ENCODE measurements at places on chromosomes 6 and 20.

DNA sequence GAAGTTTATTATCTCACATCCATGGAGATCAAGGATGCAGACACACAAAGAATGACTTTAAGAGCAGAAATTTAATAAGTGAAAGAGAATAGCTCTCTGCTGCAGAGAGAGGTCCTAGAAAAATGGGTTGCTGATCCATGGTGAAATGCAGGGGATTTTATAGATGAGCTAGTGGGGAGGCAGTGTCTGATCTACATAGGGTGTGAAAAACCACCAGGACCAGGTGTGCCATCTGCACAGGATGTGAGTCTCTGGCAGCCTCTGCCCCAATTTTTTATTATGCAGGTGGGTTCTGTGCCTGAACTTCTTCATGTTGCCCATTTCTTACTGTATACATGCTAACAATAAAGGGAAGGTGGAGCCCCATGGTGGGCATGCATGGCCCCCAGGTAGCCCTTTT lies 19.9 kb upstream of the NANP start:
- no peak for DNase-seq

DNA sequence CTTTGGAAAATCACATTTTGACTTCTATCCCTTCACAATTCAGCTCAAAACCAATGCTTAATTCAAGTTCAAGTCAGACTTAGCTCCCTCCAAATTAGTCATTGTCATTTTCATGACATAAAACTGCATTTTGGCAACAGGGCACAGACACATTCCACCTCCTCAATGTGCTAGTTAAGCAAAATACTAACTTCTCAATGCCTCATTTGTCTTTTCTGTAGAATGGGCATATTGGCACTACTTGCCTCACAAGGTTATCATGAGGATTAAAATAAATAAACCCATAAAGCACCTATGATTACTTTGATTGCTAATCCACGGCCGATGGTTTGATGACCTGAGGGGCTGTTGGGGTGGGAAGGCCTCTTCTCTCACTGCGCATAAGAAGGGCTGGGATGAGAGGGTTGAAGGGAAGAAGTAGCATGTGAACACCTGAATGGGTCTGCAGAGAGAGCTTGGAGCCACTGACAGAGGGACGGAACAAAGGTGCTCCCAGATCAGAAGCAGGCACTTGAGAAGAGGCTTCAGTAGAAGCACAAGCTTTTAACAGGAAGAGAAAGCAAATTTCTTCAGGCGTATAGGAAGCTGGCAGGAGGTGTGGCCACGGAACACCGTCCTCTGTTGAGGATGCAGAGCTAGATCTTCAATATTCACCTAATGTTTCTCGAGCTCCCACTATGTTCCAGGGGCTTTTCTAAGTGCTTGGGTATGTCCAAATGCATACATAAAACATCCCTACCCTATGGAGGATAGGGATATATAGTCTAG lies 11.7 kb upstream of the TBC1D7 start:
- DNase-seq = no peak

DNA sequence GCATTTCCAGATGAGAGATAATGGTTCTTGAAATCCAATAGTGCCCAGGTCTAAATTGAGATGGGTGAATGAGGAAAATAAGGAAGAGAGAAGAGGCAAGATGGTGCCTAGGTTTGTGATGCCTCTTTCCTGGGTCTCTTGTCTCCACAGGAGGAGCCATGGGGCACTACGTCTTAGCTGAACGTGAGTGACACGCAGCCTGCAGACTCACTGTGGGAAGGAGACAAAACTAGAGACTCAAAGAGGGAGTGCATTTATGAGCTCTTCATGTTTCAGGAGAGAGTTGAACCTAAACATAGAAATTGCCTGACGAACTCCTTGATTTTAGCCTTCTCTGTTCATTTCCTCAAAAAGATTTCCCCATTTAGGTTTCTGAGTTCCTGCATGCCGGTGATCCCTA lies 6.8 kb downstream of the HFE start:
- no peak for DNase-seq

GRCh38 chr20:890666-891057 lies 25.5 kb downstream of the ANGPT4 start:
- no peak for DNase-seq

- no peak for DNase-seq
Measured at GRCh38 chr20:12947691-12948090, 61.1 kb upstream of the SPTLC3 start.

DNA sequence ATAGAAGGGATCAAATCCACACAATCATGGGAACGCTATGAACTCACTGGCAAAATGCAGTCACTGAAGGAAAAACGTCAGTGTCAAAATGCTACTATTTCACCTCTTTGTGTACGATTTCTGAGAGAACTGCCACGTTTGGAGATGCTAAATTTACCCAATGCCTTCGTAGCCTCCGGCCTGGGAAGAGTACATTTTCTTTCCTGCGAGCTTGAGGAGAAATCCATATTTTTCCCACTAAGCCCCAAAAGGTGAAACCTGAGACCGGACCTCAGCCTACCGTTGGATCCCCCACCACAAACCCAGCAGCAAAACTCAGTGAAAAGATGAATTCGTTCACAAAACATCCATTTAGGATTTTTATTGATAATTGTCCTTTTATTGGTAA lies 131.7 kb downstream of the GPX5 start:
- no peak for DNase-seq

DNA sequence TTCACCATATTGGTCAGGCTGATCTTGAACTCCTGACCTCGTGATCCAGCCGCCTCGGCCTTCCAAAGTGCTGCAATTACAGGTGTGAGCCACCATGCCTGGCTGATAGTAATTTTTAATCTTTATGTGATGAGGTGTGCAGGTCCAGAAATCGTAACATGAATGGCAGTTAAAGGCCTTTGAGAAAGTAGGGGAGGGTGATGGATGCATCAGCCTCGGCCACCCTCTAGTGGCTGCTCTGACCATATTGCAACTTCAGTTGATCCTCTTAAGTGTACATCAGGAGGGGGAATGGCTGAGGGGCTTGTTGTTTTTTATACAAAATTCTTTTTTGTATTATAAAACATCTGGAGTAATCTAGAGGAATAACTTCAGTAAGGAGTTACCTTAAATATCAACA lies 193.0 kb downstream of the ZFAND3 start:
- peak; percentile 43 for DNase-seq

DNA sequence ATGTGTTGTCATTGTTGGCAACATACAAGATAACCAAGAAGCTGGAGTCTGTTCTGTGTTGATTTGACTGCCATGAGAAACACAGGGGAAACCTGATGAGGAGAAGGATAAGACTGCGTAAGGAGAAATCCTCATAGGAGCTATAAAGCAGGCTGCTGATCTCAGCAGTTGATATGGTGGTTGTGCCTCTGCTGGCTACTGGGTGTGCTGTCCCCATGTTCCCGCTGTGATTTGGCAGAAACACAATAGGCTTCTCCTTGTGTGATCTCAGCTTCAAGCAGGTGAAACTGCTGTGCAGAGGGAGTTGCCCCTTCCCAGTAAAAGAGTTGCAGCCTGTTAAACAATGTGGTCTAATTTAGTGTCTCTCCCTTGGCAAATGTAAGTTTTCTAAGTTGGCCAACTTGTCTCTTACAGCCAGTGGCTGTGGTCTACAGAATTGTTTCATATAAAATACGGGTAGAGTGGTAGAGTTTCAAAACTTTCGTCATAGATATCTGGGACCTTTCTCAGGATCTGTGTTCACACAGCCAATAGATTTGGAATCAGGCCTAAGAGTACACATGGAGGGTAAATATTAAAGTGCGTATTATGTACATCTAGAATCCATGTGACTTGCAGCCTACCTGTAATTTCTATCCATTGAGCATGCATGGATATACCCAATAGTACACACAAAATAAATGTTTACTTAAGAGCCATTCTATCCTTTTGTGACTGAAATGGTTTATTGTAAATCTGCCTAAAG lies 78.4 kb downstream of the RNF144B start:
- DNase-seq = no peak

DNA sequence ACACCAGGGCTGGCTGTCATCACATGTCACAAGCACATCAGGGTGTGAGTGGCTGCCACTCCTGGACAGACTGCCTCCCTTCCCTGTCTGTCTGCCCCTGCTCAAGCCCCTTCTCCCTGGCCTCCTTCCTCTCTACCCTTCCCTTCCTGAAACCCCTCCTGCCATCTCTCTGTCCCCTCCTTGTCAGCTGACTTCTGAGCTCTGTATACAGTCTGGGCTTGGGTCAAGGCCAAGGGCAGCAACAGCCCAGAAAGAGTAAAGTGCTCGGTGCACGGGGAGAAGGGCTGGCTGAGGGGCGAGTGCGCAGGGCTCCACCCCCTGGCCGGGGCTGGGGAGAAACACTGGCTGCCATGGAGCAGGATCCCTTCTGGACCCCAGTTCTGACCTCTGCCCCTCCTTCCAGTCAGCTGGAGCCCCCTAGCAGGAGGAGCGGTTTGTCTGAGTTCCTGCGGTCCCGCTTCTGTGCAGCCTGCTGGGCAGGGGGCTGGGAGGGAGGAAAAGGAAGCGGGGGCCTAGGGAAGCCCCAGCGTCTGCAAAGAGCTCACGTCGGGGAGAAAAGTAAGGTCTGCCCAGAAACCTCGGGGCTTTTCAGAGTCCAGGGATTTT lies 2.0 kb downstream of the LKAAEAR1 start:
- DNase-seq = no peak

DNA sequence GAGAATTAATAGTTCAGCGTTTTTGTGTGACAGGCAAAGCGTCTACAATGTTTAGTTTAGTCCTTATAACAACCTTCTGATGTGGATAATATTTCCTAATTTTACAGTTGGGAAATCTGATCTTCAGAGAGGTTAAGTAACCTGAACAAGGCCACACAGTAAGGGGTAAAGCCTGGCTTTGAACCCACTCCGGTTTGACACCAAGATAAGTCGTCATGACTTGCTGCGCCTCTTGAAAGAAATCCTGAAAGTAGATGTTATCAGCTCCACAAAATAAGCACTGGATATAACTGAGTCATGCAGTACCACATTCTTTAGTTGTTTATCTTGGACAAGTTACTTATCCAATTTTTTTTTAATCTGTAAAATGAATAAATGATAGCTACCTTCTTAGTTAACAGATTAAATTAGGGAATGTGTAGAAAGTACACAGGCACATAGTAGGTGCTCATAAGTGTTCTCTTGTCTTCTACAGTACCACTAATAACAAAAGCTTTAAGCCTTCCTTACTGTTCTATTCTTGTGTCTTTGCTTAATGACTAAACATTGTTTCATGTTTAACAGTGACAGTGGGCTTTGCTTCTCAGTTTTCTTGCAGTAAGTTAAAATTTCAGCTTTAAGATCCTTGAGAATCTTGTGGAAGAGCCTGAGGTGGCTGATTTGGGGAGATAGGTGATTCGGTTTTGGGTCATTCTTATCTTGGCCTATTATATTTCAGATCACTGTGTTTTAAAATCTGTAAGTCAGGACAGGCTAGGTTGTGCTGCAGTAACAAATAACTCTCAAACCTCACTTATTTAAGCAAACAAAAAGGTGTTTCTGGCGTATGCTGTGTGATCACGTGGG lies 2.1 kb downstream of the HIVEP1 start:
- DNase-seq = no peak

GRCh38 chr6:79399499-79399898 lies 137.7 kb downstream of the LCA5 start:
- no peak for DNase-seq

- no peak for DNase-seq
Measured at GRCh38 chr6:139970591-139970991, 596.1 kb upstream of the CITED2 start.

DNA sequence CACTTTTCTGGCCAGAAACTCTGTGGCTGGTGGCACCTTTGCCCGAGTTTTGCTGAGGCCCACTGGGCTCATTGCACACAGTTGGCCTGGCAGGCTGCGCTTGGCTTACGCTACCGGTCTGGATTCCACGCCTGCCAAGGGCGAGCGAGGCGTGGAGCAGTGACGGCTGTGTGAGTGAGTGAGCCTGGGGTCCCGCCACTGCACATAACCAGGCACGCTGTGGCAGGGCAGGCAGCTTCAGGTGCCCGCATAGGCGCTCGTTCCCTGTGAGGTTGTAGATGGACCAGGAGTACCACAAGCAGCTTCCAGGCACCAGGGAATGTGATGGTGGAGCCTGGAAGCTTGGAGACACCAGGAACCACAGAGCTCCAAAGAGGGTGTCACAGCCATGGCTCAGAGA lies 190.1 kb upstream of the DEFB112 start:
- DNase-seq = no peak

DNA sequence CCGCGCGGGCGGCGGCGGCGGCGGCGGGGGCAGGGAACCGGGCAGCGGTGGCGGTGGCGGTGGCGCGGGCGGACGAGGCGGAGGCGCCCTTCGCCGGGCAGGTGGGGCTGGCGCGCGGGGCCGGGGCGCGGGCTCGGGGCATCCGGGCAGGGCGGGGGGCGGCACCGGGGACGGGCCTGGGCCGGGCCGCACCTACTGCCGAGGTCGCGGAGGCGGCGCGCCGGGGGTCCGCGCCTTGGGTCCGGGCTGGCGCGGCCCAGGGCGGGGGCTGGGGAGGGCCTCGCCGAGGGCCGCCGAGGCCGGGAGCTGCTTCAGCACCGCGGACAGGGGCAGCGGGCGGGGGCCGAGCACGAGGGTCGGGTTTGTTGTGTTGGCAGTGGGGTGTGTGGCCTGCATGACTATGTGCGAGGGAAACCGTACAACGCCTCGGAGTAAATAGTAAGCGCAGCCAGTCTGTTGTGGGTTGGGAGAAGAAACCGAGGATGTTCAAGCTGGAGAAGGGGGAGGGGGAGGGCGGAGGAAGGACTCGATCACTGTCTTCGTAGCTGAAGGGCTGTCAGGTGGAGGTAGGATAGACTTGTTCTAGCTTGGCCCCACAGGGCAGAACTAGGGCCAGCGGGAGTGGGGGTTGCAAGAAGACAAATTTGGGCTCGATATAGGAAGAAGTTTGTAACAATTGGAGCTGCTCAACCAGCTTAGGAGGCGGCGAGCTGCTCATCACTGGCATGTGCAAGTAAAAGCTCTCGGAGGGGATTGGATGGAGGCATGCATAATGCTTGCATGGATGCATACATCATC lies 593 bp downstream of the MMP24 start:
- no peak for DNase-seq

- peak; percentile 99 for DNase-seq
Measured at GRCh38 chr6:85678602-85679444, 36.1 kb upstream of the SYNCRIP start.

DNA sequence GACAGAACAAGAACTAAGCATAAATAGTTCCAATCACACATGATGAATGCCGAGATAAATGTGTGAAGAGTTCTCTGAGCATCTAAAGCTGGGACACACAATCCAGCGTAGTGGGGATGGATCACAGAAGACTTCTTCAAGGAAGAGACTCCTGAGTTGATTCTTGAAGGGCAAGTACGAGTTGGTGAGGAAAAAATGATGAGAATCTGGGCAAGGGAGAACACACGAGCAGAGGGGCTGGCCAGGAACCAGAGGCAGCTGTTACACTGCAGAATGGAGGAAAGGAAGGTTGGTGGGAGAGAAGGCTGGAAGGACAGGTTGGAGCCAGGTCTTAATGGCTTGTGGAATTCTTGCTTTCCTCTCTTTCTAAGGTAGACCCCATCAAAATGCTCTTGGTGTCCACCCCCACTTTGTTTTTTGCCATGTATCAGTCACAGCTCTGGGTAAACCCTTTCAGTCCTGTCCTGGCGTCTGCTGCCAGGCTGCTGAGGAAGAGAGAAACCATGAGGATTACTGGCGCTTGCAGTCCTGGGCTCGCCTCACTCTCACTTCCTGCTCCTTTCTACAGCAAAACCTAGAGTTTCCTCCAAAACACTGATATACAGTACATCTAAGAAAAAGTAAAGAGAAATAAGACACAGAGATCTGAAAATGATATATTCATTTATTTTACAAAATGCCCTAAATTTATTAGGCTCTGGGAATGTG lies 127.6 kb upstream of the FAM184A start:
- DNase-seq = no peak
